Substantia nigra (tissue), 51 donors: ENCODE measurements at places on chromosomes 2 and 18.

GRCh38 chr2:134145519-134145918 lies 108.4 kb upstream of the MGAT5 start:
- no peak for DNase-seq

GRCh38 chr2:219420687-219421086 lies 2.5 kb downstream of the DES start:
- no peak for DNase-seq

DNA sequence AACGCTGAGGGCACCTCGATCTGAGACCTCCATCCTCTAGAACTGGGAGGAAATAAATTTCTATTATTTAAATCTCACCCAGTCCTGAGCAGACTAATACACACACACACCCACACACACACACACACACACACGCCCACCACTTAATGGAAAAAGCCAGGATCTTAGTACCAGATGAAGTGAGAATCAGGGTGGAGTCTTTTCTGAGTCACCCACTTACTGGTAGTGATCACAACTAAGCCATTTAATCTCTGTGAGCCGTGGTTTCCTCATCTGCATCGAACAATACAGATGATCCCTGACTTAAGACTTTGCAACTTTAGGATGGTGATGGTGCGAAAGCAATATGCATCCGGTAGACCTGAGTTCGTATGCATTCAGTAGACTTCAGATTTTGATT lies 18.6 kb downstream of the THNSL2 start:
- no peak for DNase-seq

DNA sequence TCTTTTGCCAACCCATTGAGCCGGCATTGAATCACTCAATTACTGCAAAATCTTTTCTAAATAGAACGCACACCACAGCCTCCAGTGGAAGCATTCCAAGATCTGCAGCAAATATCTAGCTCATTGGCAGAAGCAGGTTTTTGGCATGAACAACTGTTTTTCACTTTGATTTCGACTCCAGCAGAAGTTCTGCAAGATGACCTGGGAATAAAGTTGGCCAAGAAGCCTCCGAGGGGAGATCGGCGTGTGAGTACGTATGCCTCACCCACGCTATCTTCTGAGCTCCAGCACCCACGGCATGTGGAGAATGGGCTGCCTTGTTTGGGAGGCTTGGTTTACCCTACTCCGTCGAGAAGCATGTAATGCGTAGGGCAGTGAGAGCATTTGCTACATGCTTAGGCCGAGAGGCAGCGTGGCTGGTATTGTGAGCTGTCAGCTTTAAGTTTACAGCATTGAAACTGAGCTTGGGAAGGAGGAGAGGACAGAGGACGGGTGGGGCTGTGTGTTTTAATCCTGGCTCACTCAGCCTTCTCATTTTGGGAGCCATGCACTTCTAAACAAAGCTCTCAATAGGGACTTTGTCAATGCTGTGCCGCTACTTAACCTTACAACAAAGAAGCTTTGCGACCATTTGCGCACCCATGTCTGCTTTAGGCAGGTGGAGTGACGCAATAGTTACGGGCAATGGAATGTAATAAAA lies 10.5 kb downstream of the PCARE start:
- DNase-seq: no peak

- no peak for DNase-seq
Observed at GRCh38 chr2:100903534-100904258, 83.8 kb downstream of the NPAS2 start.

DNA sequence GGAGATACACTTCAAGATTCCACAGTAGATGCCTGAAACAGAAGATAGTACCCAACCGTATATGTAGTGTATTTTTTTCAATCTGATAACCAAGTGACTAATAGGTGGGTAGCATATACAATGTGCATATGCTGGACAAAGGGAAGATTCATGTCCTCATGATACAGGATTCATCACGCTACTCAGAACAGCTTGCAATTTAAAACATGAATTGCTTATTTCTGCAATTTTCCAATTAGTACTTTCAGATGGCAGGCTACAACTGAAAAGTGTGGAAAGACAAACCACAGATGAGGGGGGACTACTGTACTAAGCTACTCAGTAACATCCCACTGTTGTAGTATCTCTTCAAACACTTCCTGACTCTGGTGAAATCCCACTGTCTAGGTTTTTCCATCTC lies 3.7 kb downstream of the IER3IP1 start:
- no peak for DNase-seq

GRCh38 chr18:63131959-63132818 lies 187.4 kb downstream of the BCL2 start:
- DNase-seq: no peak

GRCh38 chr2:219215871-219216534 lies 2.8 kb downstream of the ABCB6 start:
- no peak for DNase-seq

DNA sequence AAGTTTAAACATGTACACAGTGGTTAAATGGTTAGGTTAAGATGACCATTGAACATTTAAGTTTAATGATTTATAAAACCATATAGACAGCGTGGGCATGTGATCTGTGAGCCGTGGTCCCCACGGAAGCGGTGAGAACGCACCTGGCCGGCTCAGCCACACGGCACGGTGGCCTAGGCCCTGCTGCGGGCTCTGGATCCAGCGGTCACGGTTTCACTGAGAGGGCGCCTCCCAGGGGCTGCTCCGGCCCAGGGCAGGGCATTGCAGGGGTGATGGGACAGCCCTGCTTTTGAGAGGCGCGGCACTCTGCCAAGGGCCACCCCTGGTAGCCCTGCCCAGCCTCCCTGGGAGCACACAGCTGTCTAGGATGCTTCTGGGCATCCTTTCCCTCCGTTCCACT lies 124.9 kb downstream of the RGPD3 start:
- no peak for DNase-seq

GRCh38 chr18:46657115-46657955 lies at the start of gene LOXHD1:
LOXHD1 (minus strand) TSS chr18:46657220; CDS start chr18:46657033, 187 bp downstream.
- DNase-seq: no peak

DNA sequence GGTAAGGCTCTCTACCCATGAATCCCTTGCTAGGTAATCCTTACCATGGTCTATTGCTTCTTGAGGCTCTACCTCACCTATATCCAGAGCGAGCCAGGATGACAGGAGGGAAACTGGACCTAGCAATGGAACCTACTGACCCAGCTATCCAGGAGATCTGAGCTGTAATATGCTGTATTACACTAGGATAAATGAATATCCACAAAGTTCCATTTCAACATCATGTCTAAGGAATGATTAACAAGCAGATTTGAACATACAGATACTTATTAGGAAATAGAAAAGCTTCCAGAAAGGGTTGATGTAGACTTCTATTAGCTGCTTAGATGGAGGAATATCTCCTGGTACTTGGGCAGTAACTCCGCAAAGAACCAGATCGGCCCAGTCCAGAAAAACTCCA lies 110.1 kb downstream of the BAZ2B start:
- no peak for DNase-seq

DNA sequence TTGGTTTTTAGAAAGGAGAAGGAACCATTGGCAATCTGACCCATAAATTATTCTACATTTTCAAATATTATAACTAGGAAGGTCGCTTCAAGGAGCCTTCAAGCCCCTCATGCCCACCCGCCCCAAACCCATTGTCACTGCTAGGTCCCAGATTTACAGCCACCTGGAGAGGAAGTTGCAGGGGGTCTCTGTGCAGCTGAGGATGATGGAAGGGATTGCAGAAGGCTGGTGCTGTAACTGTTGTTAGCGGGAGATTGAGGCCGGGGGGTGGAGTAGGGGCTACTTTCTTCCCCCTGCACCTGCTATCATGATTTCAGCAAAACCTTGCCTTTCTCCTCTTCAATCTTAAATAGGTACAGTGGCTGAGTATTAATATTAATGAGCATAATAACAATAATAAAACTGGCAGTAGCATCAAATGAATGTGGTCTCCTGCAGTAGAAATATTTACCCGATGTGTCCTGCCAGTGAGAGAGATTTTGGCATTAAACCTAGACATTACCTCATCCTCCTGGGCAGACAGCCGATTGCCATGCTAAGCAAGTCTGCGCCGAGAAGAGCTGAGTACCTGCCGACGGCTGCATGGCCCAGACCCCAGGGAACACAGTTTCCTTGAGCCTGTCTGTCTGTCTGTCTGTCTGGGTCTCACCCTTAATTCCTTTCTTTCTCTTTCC lies 225.4 kb downstream of the FAM210A start:
- DNase-seq: peak; percentile 29

GRCh38 chr2:204608237-204608939 lies 63.1 kb downstream of the PARD3B start:
- DNase-seq: no peak

GRCh38 chr2:7007846-7008741 lies 90.9 kb downstream of the RNF144A start:
- DNase-seq: peak; percentile 92

DNA sequence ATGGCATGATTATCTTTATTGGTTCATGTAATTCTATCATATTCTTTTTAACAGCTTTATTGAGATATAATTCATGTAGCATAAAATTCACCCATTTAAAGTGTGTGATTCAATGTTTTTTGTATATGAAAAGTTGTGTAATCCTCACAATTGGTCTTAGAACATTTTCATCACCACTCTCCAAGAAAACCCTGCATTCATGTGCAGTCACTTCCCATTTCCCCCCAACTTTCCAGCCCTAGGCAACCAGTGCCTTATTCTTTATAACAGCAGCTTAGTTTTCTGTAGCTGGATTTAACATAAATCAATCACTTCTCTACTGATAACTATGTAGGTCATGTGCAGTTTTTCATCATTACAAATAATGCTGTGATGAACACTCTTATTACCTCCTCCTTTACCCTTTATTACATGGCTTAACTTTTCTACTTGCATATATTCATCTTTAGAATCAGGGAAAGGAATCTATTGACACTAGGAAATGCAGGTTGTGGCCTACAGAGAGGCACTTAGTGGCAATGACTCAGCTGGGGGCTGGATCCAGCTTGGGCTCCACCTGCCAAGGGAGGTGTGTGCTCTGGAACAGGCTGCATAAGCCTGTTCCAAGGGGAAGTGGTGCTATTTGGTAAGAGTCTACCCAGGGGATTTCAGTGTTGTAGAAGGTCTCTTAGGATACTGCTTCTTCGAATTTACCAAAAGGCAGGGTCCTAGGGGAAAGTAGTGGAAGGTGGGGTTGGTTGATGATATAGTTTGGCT lies 89.1 kb downstream of the ETAA1 start:
- DNase-seq: no peak

GRCh38 chr2:20635675-20636584 lies 15.0 kb downstream of the HS1BP3 start:
- DNase-seq: peak; percentile 48

DNA sequence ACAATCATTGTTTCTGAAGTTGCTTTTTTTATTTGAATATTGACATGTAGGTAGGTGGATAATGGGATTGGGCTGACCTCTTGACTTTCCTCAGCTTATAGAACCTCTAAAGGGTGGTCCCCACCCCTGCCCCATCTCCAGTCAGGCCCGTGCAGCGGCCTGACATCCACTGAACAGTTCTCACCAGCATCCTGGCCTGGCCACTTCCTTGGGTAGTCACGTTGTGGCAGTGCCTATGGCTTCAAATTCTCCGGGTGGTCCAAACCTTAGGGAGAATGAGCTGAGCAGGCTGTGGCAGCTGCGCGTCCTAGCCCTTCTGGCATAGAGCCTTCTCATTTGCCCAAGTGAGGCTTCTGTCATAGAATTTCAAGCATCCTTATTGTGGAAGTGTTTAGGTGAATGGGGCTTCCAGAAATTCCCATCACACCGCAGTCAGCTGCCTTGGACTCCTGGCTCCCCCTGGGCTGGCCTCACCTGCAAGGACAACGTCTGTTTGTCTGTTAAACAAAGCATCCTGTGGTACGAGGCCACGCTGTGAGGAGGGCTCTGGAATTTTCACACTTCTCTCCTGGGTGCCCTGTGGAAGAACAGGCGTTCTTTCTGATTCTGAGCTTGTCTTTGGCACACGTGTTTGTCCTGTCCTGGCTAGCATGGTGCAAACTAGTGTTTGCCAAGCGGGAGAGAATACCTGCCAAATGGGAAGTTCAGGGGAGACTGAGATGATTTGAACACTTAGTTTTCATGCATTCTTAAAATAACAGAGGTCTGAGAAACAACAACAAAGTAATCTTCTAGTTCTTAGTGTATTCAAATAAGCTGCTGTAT lies 31.8 kb upstream of the OTOS start:
- DNase-seq: no peak

- peak; percentile 50 for DNase-seq
Observed at GRCh38 chr2:232875256-232876121, 5.4 kb downstream of the SNORC start.

DNA sequence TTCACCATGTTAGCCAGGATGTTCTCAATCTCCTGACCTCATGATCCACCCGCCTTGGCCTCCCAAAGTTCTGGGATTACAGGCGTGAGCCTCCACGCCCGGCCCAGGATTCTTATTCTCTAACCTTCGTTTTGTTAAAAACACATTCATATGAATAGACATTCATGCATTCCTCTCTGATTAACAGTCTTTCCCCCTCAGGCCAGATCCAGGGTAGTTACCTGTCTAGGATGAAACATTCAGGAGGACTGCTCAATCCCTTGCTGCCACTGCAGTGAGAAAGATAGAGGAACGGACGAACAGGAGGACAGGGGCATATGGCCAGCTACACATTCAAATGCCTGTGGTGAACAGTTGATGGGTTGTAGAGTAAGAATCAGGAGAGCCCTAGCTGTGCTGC lies 39.6 kb upstream of the EPC2 start:
- DNase-seq: no peak

DNA sequence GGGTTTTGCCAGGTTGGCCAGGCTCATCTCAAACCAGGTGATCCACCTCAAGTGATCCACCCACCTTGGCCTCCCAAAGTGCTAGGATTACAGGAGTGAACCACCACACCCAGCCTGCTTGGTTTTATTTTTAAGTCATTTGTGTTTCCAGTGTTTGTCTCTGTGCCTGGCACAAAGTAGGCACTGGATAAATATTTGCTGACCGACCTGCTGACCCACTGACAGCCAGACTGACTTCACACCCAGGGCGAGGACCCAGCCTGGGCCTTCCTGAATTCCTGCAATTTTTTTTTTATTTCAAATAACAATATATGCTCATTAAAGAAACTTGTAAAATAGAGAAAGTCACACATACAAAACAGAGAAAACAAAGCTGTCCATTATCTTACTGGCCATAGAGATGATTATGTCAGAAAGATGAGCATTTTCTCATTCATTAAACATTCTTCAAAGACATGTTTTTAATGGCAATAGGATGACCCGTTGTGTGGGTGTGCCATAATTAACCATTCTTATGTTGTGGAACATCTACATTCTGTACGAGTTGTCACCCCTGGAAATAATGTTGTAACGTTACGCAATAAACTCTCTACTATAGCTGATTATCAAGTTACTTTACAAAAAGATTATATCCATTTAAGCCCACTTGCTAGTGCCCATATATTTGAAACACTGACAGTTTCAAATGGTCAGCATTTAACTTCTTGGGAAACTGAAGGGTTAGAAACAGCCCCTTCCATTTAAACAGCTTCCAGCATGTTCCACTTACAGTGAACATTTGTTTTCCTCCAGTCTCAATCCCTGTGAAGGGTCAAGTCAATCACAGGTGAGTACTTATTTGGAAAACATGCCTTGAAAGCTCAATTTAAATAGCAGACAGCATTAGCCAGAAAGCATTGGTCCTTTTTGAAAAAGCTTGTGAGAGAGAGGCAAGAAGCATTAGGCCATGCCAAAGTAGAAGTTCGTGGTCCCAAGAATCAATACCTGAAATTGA lies 25.7 kb upstream of the GATA6 start:
- DNase-seq: no peak
